Right hindlimb (tissue), 1 donor: ENCODE measurements at places on chromosomes 12 and 14.

DNA sequence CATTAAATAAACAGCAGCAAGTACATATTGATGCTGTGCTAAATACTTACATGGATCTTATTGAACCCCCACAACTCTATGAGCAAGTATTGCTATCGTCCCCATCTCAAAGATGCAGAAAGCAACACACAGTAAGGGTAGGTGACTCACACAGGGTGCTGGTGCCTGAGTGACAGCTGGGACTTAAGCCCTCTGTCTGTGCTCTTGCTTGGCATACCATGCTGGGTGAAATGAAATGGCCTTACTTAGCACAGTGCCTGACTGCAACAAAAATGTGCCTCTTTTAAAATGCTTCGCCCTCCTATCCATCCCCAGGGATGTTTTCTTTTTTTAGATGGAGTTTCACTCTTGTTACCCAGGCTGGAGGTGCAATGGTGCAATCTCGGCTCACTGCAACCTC lies 788 bp downstream of the TEX52 start:
- no peak for DNase-seq

DNA sequence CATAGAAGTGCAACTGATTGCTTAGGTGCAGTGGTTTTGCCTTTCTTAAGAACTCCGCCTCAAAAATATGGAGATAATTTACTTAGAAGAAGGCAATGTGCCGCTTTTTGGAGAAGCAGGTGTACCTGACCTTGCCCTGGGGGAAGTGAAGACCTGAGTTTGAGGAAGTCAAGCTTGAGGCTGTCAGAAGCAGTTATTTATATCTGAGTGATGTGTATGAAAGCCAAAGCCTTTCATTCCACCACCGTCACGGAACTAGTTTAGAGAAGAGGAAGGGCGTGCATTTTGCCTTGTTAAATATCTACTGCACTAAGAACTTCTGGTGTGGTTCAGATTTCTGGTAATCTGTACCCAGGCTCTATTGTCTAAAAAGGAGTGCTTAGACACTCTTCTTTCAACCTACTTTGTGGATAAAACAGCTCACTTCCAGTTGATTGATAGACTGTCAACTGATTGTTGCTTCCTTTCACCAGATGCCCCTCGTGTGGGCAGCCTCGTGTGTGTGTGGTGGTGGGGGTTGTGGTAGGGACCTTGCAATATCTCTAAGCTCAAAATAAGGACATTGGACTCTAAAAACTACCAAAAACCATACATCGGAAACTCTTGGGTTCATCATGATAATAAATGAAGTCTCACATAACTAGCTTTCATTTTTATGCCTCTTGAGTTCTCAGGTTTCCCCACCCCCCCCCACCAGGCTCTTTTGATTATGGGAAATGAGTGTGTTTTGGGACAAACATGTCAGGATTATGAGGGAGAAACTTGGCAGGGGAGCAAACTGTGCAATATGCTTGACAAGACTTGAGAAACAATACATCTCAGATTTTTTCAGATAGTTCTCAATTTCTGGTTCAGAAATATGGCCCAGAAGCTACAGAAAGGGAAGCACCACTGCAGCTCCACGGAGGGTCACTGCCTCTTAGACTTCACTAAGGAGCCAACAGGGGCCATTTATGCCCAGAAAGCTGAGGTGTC lies 78.6 kb downstream of the ARF6 start:
- DNase-seq: peak; percentile 48

- no peak for DNase-seq
Measured at GRCh38 chr14:62691647-62692489, 353.4 kb downstream of the KCNH5 start.

DNA sequence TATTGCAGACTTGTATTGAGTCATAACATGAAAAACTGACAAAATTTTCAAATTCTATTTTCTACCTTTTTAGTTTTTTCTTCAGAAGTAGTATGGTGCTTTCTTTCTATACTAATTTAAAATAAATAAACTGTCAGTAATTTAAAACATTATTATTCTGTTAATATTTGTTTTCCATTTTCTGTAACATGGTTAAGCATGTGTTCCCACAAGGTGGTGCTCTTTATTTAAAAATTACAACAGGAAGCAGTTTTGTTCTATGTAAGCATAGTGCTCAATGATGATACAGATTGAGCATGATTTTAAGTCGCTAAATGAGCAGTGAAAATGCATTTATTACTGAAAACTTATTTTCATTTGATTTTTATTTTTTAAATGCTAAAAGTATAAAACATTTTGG lies 114.6 kb downstream of the PPFIA2 start:
- no peak for DNase-seq

DNA sequence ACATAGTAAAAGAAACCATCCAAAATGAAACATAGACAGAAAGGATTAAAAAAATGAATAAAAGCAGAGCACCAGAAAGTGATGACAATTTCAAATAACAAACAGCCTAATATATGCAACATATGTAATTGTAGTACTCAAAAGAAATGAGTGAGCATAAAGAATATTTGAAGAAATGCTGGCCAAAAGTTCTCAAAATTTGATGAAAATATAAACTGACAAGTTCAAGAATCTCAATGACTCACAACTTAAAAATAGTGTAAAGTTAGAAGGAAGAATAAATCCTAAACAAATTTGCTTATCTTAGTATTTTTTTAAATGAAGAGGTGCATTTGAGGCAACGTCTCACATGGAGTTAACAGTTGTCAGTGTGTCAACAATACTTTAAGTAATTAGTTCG lies 498.9 kb downstream of the SLC6A15 start:
- no peak for DNase-seq
